Stimulated activated CD4-positive, alpha-beta T cell treated with anti-CD3 and anti-CD28 coated beads, Interleukin-2, amount 100 ng/mL, for 48 hours (primary cell): ENCODE measurements at places on chromosomes 6 and 20.

- no peak for DNase-seq
Observed at GRCh38 chr20:51583073-51583472, 40.6 kb upstream of the NFATC2 start.

- DNase-seq = no peak
Observed at GRCh38 chr6:157496534-157497095, 115.6 kb downstream of the ZDHHC14 start.

GRCh38 chr6:127464161-127464880, 5.1 kb upstream of the KIAA0408 start:
- no peak for DNase-seq

DNA sequence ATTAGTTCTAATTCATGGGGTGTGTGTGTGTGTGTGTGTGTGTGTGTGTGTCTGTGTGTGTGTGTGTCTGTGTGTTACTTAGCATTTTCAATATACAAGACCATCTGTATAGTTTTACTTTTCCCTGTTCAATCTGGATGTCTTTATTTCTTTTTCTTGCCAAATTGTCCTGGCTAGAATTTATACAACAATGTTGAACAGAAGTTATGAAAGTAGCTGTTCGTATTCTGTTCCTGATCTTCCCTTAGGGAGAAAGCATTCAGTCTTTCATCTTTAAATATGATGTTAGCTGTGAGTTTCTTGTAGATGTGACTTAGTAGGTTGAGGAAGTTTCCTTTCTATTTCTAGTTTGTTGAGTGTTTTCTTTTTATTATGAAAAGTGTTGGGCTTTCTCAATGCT, 334.7 kb upstream of the RNF24 start:
- no peak for DNase-seq

- DNase-seq = no peak
Observed at GRCh38 chr6:48961781-48962415, 501.2 kb downstream of the MMUT start.

GRCh38 chr6:25237579-25237978, 41.6 kb upstream of the CARMIL1 start:
- DNase-seq = no peak

- DNase-seq = no peak
Observed at GRCh38 chr6:127053032-127053874, 65.2 kb upstream of the RSPO3 start.

DNA sequence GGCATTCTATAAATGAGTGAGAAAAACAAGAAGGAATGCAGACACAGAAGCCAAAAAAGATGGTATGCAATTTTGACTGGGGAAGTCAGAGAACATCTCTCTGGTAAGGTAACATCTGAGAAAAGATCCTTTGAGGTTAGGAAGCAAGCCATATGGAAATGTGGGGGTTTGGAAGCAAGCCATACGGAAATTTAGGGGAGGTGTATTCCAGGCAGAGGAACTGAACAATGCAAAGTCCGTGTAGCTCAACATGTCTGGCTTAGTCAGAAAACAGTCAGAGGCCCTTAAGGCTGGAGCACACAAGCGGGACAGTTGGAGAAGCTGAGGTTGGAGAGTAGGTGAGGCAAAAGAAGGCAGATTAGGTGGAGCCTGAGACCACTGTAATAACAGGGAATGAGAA, 35.3 kb downstream of the RALGAPA2 start:
- DNase-seq = no peak

- no peak for DNase-seq
Observed at GRCh38 chr6:120576061-120576460, 758.2 kb downstream of the TBC1D32 start.

DNA sequence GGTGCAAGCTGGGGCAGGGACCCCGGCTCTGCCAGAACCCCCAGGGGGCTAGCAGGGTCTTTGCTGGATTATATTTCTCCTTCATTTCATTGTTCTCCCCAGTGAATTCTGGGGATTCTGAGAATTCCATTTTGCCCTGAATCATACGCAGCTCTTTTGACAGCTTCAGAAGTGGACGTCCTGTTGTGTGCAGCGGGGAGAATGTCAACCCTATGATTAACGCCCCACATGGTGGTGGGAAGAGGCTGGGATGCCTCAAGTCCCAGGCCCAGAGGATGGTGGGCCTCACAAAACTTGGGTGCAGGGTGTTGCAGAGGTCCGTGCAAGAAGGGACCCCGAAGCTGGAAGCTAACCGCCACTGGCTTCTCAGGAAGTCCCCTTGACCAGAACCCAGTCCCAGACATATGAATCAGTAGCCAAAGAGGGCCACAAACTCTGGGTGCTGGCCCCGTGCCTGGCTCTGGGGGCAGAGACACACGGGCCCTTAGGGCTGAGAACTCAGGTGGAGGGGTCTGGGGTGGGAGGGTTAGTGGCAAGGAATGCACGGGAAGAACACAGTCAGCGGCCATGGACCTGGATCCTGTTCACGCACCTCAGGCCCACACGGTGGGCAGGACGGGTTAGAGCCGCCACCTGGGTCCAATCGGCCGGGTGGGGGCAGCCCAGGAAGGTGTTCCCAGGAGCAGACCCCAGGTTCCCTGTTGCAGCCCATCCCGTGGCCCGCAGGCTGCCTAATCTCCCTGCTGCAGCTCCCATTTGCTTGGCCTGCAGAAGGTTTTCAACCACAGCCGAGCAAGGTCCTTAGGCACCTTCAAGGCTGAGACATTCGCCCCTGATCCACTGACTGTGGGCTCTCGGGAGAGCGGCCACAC, 51.2 kb downstream of the YTHDF1 start:
- no peak for DNase-seq

DNA sequence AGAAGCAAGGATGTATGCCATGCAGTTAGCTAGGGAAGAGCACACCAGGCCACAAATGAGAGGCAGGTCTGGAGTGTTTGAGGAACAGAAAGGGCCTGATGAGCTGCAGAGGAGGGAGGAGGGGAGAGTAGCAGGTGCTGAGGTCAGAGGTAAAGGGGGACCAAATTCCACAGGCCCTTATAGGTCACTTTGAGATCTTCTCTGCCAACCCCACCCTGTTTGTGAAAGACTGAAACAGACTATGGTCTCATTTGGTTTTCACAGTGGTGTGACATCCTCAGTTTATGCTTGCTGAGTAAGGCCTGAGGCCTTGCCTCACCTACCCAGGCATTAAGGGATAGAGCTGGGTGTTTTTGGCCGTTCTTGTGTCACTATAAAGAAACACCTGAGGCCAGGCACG, 187.7 kb upstream of the MYLIP start:
- DNase-seq = no peak

DNA sequence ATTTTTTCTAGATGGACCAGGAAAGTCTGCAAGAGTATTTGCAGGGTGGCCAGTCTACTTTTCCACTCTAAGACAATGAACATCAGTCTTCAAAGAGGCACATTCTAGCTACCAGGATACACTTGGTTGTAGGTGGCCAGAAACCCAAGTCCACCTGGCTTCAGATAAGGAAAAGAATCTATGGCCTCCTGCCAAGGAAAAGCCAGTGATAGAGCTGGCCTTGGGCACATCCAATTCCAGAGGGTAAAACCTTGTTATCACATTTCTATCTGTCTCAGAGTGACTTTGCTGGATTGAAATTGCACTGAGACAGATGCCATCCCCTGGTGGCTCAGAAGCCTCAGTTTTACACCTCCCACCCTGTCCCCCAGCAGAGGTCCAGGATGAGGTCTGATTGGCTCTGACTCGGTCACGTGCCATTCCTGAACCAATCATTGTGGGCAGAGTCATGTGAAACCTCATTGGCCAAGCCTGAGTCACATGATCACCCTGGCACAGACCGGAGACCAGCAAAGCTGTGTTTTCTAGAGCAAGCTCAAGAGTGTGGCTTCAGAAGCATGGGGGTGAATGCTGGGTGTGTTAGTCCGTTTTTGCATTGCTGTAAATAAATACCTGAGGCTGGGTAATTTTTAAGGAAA, 497.4 kb upstream of the SULF2 start:
- DNase-seq = no peak

DNA sequence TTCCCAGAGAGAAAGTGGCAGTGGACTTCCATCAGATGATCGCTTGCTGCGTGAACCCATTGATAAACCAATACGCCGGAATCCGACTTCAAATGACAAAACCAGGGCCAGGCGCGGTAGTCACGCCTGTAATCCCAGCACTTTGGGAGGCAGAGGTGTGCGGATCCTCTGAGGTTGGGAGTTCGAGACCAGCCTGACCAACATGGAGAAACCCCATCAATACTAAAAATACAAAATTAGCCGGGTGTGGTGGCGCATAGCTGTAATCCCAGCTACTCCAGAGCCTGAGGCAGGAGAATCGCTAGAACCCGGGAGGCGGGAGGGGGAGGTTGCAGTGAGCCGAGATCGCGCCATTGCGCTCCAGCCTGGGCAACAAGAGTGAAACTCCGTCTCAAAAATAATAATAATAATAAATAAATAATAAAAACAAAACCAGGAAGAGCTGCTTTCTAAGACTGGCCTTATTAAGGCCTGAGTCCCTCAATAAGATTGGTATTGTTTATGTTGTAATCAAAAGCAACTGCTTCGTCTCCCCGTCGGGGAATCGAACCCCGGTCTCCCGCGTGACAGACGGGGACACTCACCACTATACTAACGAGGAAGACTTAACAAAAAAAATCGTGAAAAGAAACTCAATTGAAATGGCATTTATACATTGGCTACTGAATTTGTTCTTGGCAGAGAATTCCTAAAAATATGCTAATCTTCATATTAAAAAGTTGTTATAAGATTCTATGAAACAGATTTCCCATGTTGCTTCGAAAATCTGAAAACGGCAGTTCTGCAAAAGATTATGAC, 110.2 kb upstream of the ZNF184 start:
- DNase-seq = peak; percentile 63

- no peak for DNase-seq
Observed at GRCh38 chr6:4439159-4439558, 303.8 kb upstream of the ECI2 start.

DNA sequence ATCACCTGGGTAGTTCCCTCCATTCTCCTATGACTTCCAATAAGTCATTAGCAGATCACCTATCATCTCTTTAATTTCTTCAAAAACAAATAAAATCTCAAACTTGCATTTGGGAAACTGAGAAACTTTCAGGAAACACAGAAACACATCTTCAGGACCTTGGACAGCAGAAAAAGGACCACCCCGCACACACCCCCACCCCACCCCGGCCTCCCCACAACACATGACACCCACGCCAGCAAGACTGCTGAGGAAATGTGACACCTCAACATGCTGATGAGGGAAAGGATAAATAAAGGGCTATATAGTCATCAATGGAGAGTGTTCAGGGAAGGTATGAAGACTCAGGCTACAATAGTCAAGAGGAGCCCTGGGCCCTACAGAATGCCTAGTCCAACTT, 15.6 kb upstream of the TRIM39 start:
- no peak for DNase-seq

DNA sequence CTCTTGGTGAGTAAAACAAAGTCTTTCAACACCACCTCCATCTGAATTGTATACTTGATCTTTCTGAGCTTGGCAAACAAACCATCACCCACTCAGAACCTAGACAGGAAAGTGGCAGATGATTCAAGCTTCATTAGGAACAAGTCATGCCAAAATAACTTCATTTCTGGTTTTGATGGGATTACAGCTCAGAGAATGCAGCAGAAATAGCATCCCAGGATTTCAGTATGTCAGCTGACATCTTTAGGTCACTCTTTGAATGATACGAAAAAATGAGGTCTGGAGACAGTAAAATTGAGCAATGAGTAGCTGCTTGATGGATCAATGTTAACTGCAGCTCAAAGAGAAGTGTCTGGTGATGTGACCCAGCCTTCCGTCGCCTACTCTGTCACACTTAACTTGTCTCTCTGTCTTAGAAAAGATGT, 92.4 kb downstream of the GJA10 start:
- no peak for DNase-seq

- DNase-seq = no peak
Observed at GRCh38 chr6:168941036-168941435, 312.6 kb downstream of the THBS2 start.

DNA sequence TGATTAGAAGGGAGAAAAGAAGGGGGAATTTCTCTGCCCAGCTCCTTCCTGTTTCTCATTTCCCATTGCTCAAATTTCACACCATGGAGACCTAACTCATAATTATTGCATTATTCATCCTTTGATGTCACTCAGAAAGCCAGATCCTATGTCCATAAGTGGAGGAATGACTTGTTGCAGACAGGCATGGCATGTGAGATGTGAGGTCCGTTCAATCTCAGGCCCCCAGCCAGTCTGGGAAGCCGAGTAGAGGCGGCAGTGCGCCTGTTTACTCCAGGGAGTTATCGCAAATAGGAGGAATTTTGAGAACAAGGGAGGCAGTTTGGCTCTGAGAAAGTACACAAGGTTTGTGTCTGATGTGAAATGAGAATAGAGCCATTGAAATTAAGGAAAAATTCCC, 26.9 kb upstream of the MOCS1 start:
- no peak for DNase-seq

- DNase-seq = no peak
Observed at GRCh38 chr6:1439349-1439748, 50.0 kb downstream of the FOXF2 start.

DNA sequence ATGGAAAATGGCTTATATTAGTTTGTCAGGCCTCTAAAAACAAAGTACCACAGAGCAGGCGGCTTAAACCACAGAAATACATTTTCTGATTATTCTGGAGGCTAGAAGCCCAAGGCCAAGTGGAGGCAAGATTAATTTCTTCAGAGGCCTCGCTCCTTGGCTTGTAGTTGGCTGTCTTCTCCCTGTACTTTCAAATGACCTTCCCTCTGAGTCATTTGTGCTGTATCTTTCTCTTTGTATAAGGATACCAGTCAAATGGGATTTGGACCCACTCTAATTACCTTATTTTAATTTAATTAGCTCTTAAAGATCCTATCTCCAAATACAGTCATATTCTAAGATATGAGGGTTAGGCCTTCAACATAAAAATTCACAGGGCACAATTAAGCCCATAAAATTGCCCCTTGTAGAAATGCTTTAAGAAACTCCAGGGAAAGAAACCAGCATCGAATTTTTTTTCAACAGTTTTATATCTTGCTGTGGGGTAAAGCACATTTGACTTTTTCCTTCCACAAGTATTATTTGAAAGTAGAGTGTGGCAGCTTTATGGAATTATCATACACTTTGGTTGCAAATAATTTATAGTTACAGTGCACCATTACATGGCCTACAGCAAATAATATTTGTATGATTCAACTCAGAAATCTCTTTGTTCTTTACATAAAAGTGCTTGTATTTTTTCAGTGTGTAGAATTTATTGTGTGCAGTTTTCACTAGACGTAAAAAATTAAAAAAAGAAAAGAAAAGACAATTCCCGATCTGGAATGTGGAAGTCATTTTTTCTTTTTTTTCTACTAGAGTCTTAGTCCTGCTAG, 706.1 kb downstream of the KIF16B start:
- DNase-seq = no peak

DNA sequence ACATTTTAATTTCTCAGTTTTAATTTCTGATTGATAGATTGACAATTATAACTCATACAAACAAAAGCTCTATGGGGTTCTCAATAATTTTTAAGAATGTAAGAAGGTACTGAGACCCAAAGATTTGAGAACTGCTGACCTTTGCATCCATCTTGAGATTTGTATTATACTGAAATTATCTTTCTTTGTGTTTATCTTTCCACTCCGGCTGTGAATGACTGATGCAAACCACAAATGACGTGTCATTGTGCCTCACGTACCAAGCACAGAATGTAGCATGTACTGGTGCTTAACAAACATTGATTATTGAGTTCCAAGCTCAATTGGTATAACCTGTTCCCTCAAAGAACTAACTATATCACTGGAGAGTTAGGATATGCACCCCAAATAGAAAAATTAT, 152.1 kb upstream of the SMLR1 start:
- DNase-seq = no peak
